ENCODE measurements at places on chromosomes 2 and 18.

DNA sequence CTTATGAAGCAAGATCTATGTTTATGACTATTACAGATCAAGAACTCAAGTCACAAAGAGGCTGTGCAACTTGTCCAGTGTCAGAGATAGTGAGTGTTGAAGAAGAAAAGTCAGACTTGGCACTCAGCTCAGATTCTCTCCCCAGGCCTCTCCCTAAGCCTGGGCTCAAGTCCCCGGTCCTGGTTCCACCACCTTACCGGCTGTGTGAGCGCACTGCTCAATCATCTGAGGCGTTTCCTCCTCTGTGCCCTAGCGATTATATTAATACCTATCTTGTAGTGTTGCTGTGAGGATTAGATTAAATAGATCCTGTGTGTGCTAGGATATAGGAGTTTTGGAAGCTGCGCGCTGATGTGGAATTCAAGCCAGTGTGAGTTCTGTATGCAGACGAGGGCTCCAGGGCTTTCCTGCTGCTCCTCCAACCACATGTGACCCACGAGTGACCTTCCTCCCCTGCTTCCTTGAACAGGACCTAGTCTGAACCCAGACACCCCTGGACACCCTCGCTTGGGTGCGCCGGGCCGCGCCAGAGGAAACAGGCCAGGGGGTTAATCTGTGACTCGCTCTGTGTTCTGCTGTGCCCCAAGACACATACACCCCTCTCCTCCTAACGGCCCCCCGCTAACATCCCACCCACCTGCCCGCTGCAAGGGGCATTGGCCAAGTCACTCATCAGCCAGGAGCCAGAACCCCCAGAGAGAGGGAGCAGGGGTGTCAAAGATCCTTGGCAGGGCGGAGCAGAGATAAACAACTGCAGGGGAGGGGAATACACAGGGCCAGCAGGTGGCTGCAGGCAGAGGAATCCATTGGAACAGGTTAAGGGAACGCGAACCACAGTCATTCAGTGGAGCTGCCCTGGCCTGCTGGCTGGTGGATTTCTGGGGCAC is 38.3 kb downstream of the TNS1 start:
- DNase-seq: no peak

DNA sequence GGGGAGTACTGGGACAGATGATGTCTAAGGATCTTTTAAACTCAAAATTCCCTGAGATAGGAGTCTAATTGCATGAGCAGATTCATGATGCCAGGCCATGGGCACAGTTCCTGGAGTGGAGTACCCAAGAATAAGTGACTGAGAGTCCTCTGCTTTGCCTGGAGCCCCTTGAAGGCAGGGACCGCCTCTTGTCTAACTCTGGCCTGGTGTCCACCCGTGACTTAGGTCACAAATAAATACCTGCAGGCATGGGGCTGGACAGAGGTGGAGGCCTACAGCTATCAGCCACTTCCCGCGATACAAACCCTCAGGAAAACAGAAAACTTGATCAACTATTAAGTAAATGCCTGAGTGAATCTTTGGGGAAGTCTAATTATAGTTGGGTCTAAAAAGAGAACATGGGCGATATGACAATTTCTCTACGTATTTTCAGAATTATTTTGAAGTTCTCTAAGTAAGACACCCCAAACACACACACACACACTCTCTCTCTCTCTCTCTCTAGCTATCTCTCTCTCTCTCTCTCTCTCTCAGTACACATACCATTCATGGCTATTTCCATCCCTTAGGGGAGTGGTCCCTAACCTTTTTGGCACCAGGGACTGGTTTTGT is 1.8 kb upstream of the WIPF1 start:
- DNase-seq: no peak

DNA sequence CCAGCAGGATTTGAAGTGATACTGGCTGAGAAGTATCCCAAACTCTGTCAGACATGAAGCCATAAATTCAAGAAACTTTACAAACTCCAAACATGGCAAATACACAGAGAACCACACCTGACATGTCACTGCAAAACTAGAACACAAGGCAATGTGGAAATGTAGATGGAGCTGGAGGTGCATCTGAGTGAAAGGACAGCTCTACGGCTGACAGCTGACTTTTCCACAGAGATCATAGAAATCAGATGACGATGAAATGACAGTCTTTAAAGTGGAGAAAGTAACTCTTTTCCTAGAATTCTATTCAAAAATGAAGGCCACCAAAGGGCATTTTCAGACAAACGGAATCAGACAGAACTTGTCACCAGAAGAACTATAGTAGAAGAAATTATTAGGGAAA is 97.5 kb downstream of the LDLRAD4 start:
- DNase-seq: no peak

GRCh38 chr2:70828115-70828514 is 7.5 kb downstream of the CD207 start:
- no peak for DNase-seq

GRCh38 chr2:37349231-37349860 is 4.9 kb downstream of the QPCT start:
- DNase-seq: no peak

Measured in DMS 273 treated with DMSO at 0.1 percent for 48 hours (cell line).